Stimulated activated CD4-positive, alpha-beta T cell treated with anti-CD3 and anti-CD28 coated beads, Interleukin-1b, Interleukin-23, amount 100 ng/mL, for 24 hours (primary cell): ENCODE measurements at places on chromosomes 12 and 14.

- no peak for DNase-seq
These were observed 301.3 kb upstream of the STXBP6 start for GRCh38 chr14:25351269-25351668.

DNA sequence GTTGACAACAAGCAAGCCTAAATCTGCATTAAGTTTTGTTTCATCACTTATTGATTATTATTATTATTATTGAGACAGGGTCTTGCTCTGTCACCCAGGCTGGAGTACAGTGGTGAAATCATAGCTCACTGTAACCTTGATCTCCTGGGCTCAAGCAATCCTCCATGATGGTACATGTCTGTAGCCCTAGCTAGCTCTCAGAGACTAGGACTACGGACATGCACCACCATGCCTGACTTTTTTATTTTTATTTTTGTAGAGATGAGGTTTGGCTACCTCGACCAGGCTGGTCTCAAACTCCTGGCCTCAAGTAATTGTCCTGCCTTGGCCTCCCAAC lies 35.7 kb upstream of the STK38L start:
- no peak for DNase-seq

DNA sequence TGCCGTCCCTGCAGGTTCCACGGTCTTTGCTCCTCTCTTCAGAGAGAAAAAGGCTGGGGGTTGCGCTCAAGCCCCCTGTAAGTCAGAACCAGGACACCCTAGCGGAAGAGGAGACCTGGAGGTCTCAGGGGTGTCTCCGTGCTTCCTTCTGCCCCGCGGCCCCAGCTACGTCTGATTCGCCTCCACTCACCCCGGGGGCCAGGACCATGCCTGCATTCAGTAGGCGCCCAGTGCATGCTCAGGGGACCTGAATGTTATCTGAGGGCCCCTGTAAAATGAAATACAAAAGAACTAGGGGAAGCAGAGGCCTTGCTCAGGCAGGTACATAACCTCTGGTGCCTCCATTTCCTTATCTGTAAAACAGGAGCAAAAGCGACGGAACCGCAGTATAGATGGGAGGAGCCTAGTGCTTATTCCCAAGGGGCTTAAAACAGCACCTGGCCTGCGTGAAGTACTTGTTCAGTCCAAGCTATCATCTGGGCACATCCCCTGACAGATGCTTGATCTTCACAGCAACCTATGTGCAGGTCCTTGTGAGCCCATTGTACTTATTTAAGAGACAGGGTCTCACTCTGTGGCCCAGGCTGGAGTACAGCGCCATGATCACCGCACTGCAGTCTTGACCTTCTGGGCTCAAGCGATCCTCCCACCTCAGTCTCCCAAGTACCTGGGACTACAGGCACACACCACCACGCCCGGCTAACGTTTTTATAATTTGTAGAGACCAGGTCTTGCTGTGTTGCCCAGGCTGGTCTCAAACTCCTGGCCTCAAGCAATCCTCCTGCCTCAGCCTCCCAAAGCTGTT lies 110.3 kb upstream of the NCOR2 start:
- DNase-seq, result no peak

DNA sequence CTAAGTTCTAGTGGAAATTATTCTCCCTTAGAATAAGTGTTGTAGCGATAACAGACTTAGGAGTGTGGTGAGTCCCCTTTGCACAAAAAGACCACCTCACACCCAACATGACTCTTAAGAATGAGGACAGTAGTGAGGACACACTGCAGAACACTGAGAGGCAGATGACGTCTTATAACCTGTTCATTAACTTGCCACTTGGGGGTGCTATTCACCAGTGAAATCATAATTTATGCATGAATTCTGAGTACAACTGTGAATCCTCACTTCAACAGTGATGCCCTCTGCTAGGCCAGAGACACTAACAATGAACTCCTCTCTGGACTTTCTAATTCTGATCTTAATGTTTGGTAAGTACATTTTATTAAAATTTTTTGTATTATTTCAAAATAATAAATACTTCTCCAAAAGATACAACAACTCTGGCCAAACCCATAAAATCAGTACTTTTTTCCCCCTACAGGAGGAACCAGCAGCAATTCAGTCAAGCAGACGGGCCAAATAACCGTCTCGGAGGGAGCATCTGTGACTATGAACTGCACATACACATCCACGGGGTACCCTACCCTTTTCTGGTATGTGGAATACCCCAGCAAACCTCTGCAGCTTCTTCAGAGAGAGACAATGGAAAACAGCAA lies 274.7 kb downstream of the DAD1 start:
- no peak for DNase-seq

GRCh38 chr12:31017535-31017934 lies 56.1 kb upstream of the DDX11 start:
- DNase-seq, result no peak

DNA sequence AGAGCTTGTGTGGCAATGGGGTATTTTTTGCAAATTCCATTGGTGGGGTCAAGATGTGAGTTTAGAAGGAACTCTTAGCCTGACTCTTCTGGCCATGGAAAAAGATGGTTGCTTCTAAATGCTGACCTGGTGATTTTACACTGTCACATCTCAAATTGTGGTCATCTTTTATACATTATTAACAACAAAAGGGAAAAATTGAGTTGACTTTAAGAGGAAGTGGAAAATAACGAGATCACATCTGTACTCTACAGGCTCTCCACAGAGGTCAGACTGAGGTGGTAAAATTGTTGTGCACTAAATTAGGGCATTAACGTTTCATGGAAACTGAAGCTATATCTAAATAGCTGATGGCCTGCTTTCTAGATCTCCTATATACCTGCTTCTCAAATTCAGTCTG lies 44.7 kb downstream of the PTPN11 start:
- DNase-seq, result no peak

DNA sequence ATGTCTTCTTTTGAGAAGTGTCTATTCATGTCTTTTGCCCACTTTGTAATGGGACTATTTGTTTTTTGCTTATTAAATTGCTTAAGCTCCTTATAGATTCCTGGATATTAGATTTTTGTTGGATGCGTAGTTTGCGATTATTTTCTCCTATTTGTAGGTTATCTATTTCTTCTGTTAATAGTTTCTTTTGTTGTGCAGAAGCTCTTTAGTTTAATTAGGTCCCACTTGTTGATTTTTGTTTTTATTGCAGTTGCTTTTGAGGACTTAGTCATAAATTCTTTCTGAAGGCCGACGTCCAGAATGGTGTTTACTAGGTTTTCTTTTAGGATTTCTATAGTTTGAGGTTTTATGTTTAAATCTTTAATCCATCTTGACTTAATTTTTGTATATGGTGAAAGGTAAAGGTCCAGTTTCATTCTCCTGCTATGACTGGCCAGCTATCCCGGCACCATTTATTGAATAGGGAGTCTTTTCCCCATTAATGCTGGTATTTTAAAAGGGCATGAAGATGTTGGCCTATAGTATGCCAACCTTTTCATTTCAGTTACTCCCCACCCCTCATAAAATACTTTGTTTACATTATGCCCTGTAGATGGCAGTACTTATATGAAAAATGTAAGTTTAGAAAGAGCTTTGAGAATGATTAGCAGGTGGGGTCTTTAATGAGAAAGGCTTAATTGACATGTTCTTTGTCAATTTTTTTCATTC lies 62.9 kb upstream of the PSMA6 start:
- no peak for DNase-seq

GRCh38 chr12:6632026-6632983 lies 3.5 kb downstream of the LPAR5 start:
- DNase-seq, result no peak
